Astrocyte of the spinal cord (primary cell): ENCODE measurements at places on chromosomes 16 and 17.

GRCh38 chr17:75736173-75736835, 15.0 kb downstream of the ITGB4 start:
- no peak for DNase-seq

- DNase-seq, result no peak
These were observed 112.5 kb upstream of the CHMP6 start for GRCh38 chr17:80878876-80879722.

GRCh38 chr17:78387977-78388941, 9.8 kb downstream of the PGS1 start:
- peak; percentile 35 for DNase-seq

- DNase-seq, result no peak
These were observed 20.2 kb downstream of the HIGD1B start for GRCh38 chr17:44867841-44868240.

GRCh38 chr17:48463526-48463925, 33.5 kb upstream of the SKAP1 start:
- no peak for DNase-seq

GRCh38 chr17:67063141-67063540, 18.8 kb downstream of the CACNG1 start:
- DNase-seq, result no peak

GRCh38 chr16:57299009-57299718, 14.7 kb upstream of the PLLP start:
- DNase-seq, result no peak

DNA sequence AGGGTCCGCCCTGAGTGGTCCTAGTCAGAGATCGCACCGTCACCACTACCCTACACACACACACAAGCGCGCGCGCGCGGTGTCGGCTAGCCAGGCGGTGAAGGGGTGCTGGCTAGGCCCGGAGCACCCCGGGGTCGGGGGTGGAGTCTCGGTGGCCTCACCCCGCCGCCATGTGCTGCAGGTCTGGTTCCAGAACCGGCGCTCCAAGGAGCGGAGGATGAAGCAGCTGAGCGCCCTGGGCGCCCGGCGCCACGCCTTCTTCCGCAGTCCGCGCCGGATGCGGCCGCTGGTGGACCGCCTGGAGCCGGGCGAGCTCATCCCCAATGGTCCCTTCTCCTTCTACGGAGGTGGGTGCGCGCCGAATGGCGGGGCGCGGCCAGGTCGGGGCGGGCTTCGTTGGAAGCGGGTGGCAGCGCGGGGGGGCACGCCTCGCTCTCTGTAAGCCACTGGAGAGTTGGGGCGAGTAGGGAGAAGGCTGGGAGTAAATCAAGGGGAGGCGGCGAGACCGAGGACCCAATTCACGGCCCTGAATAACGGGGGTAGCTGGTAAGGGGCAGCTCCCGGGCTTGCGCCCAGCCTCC, 4.8 kb downstream of the LHX1 start:
- no peak for DNase-seq

DNA sequence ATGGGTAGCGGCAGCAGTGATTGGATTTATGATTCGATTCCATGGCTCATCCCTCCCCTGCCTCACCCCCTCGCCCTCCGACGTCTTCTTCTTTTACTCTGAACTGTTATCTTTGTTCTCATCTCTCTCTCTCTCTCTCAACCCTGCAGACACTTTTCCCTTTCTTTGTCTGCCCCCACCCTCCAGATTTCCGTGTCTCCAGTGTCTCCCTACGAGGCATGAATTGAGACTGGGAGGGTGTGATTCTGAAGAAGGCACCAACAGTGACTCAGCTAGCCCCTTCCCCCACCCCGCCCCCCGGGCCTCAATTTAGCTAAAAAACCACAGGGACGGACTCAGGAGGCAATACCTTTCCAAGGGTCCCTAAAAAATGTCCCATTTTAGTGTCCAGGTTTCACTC, 47.6 kb upstream of the STH start:
- no peak for DNase-seq

- no peak for DNase-seq
These were observed 290.5 kb downstream of the CPPED1 start for GRCh38 chr16:12513076-12513790.

DNA sequence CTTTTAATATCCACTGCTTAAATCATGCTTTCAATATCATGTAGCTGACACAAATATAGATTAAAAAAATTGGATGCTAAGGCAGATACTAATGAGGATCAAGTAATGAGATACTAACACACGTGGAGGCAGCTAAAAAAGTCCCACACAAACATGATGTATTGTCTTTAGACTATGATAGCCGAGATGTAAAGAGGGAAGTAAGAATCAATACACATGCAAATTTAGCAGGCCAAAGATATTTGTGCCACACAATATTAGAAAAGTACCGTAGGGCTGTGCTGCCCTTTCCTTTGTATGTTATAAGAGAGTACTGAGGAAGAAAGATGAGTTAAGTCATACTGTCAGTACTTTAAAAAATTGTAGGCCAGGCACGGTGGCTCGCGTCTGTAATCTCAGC, 51.4 kb upstream of the STAC2 start:
- no peak for DNase-seq

GRCh38 chr17:78722246-78722761, 59.8 kb downstream of the CYTH1 start:
- DNase-seq, result no peak

- DNase-seq, result no peak
These were observed 622.1 kb upstream of the CDH5 start for GRCh38 chr16:65744401-65744800.
